ENCODE measurements at places on chromosomes 6 and 20. TPM values are rescaled to one million over a fixed set of nuclear protein-coding genes. Genes with fewer than 3 reads are reported as not detected.
A peak's percentile ranks its signal among the peaks of the same experiment; 100 is the strongest.

The SLC22A1 gene
- total RNA-seq: 1.6 TPM

The FABP7 gene
- not detected for total RNA-seq

The SYNGAP1 gene
- total RNA-seq: 16.2 TPM

The TNFRSF21 gene
- total RNA-seq: 7.3 TPM

The PAK1IP1 gene
- total RNA-seq: 7.3 TPM

The TNNC2 gene
- total RNA-seq: not detected

The AK9 gene
- total RNA-seq: 12.5 TPM

- peak overlapping the region; percentile 94 for H3K27ac ChIP-seq
- H3K4me3 ChIP-seq: peak overlapping the region; percentile 79
- H3K36me3 ChIP-seq: no peaks in the 10 kb centered on the region
- H3K4me1 ChIP-seq: peaks cover 8% of the 10 kb centered on the region
- DNase-seq: no peak
Observed at GRCh38 chr6:17600527-17601385, 654 bp downstream of the FAM8A1 start.

DNA sequence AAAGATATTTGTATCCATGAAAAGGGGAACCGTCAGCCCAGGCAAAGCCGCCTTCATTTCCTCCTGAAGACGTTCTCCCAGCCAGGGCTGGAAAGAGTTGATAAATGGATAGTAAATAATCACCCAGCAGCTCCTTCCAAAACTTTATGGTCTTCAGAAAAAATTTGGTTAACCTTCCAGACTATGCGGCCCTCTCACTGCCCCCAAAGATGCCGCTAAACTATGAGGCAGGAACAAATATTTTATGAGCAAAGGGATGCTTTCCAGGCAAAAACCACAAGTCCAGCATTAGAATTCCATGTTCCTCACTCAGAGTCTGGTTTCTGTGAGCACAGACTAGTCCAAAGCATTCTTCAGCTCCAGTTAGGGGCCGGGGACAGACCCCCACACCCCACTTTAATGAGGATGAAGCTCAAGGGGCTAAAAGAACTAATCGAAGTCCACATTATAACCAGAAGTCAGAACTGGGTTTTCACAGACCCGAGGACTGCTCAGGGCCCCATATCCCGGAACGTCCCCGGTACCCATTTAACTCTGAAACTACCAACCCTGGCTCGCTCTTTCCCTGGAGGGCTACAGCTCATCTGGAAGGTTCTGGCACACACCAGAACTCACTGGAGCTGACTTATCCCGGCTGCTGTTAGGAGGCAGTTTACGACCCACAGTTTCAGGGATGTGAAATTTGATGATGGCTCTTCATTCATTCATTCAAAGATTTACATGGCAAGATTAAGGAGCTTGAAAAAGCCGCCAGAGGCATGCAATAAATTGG is 29.4 kb downstream of the BMP7 start:
- H3K27ac ChIP-seq: no peak overlapping the region
- no peaks in the 10 kb centered on the region for H3K4me1 ChIP-seq
- no peaks in the 10 kb centered on the region for H3K36me3 ChIP-seq
- H3K4me3 ChIP-seq: no peak overlapping the region
- H3K27me3 ChIP-seq: no peaks in the 10 kb centered on the region

GRCh38 chr20:21505810-21506530 is 7.9 kb downstream of the NKX2-2 start:
- no peaks in the 10 kb centered on the region for H3K36me3 ChIP-seq
- peak overlapping the region; percentile 70 for H3K4me3 ChIP-seq
- peaks cover 35% of the 10 kb centered on the region for H3K4me1 ChIP-seq
- no peak for DNase-seq
- H3K27me3 ChIP-seq: peaks cover under 1% of the 10 kb centered on the region
- H3K27ac ChIP-seq: no peak overlapping the region

GRCh38 chr6:49826743-49827406 is 39.5 kb downstream of the CRISP1 start:
- no peak overlapping the region for H3K4me3 ChIP-seq
- no peak for DNase-seq
- H3K4me1 ChIP-seq: no peaks in the 10 kb centered on the region
- H3K36me3 ChIP-seq: no peaks in the 10 kb centered on the region

DNA sequence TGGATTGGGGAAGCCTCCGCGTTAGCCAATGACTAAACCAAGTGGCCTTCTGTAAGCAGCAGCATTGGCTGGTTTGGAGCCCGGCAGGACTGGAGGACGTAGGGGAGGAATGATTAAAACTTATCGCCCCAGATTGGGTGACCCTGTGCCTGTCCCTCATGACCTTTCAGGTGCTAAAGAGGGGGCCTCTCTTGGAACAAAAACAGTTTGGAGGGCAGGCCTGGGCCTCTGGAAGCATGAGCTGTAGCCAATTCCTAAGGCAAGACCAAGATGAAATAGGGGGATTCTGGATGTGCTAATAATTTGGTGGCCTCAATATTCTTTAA is 1.4 kb downstream of the GMPR start:
- H3K4me3 ChIP-seq: peak overlapping the region; percentile 80
- DNase-seq: no peak
- H3K36me3 ChIP-seq: no peaks in the 10 kb centered on the region
- peak overlapping the region; percentile 88 for H3K27ac ChIP-seq

- no peak overlapping the region for H3K27ac ChIP-seq
- no peak overlapping the region for H3K4me3 ChIP-seq
- no peaks in the 10 kb centered on the region for H3K4me1 ChIP-seq
- no peaks in the 10 kb centered on the region for H3K36me3 ChIP-seq
Observed at GRCh38 chr6:4420160-4420865, 284.9 kb upstream of the ECI2 start.

GRCh38 chr6:3732345-3733141 is 19.0 kb downstream of the PXDC1 start:
- no peaks in the 10 kb centered on the region for H3K27me3 ChIP-seq
- H3K36me3 ChIP-seq: peaks cover 62% of the 10 kb centered on the region
- peak overlapping the region; percentile 30 for H3K4me3 ChIP-seq
- DNase-seq: no peak
- H3K4me1 ChIP-seq: peaks cover 86% of the 10 kb centered on the region

DNA sequence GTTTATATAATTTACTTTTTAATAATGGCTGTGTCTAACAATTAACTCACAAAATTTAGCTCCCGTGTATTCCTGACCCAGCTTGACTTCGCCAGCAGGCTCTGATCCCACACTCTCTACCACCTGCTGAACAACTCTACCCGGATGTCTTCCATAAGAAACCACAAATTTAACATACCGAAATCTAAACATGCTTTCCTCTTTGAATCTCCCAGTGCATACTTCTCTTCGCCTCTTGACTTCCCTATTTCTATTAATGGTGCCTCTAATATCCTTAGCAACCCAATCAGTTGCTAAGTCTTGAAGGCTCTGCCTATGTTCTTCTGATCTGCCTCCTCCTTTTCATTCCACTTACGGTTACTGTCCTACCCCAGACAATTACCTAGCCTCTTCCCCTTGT is 4.6 kb upstream of the MYB start:
- peaks cover 3% of the 10 kb centered on the region for H3K4me1 ChIP-seq
- H3K27ac ChIP-seq: no peak overlapping the region
- no peaks in the 10 kb centered on the region for H3K27me3 ChIP-seq
- no peak for DNase-seq
- no peaks in the 10 kb centered on the region for H3K36me3 ChIP-seq
- H3K4me3 ChIP-seq: no peak overlapping the region

GRCh38 chr20:14707865-14708596 is 370.6 kb upstream of the FLRT3 start:
- no peak overlapping the region for H3K27ac ChIP-seq
- H3K27me3 ChIP-seq: no peaks in the 10 kb centered on the region
- H3K4me1 ChIP-seq: peaks cover 12% of the 10 kb centered on the region
- no peak overlapping the region for H3K4me3 ChIP-seq
- H3K36me3 ChIP-seq: no peaks in the 10 kb centered on the region

DNA sequence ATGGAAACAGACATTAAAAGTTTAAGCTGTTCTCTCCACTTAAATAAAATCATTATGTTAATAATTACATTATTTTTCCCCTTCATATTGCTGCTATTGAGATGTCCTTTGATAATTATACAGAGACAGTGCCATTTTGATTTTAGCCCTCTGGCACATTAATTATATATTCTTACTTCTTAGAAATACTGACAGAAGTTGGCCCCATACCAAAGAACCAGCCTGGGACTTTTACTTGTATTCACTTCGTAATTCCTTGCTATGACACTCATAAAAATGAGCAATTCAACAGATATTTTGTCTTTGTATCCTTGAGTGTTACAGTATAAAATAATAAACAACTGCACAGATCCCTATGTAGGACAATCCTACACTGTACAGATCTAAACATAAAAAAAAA is 743.7 kb downstream of the TBC1D32 start:
- no peaks in the 10 kb centered on the region for H3K27me3 ChIP-seq
- H3K4me3 ChIP-seq: no peak overlapping the region
- H3K4me1 ChIP-seq: no peaks in the 10 kb centered on the region

DNA sequence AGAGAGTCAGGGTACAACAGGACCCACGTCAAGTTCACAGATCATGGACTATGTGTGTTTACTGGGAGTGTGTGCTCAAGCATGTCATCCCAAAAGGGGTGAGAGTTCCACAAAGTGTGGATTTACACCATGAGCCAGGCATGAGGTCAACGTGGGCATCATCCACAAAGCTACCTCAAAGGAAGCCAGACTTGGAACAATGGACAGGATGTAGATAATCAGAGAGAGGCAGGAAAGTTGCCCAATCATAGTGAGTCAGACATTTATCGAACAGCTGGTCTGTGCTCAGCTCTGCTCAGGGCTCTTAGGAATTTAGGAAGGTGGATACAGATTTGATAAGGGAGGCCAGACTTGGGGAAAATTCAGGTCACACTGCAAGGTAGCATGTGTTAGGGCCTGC is 317.2 kb upstream of the CDYL start:
- H3K36me3 ChIP-seq: no peaks in the 10 kb centered on the region
- no peaks in the 10 kb centered on the region for H3K27me3 ChIP-seq
- H3K4me1 ChIP-seq: peaks cover 7% of the 10 kb centered on the region
- H3K4me3 ChIP-seq: no peak overlapping the region
- H3K27ac ChIP-seq: peak overlapping the region; percentile 75
- DNase-seq: no peak
